NCI-H1694 (cell line): ENCODE measurements at places on chromosomes 4 and X.

DNA sequence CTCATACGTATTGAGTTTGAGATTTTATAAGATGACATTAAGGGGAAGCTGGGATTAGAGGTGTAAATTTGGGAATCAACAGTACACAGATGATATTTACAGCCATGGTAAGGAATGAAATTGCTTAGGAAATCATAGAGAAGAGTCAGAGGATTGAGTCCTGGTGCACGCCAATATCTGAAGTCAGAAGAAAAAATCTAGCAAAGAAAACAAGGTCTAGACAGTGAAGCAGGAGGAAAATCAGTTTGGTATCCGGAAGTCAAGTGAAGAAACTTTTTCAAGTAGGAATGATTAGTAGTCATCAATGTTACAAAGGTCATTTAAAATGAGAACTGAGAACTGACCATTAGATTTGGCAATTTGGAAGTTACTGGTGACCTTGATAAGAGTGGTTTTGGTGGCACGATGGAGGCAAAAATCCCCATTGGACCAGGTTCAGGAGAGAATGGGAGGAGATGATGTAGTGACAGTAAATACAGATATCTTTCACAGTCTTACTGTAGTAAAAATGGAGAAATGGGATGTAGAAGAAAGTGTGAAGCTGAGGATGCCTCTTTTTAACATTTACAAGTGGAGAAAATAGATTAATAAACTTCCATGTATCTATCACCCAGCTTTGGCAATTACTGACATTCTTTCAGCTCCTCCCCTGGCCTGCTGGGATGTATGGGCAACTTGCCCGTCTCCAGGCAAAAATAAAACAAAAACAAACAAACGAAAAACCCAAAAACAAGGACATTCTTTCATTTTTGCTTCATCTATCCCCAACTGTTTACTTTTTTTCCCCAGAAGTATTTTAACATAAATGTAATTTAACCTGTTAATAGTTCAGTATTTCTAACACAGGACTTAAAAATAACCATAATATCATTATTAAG, 11.4 kb upstream of the GPR34 start:
- DNase-seq = no peak

GRCh38 chr4:68369142-68369805, 19.4 kb upstream of the YTHDC1 start:
- DNase-seq = no peak

DNA sequence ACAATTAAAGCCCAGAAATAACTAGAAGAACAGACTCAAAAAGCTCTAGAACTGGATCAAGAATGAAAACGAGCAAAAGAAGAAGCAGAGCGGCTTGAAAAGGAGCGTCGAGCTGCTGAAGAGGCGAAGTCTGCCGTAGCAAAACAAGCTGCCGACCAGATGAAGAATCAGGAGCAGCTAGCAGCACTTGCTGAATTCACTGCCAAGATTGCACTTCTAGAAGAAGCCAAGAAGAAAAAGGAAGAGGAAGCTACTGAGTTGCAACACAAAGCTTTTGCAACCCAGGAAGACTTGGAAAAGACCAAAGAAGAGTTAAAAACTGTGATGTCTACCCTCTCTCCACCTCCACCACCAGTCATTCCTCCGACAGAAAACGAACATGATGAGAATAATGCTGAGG, 56.1 kb upstream of the PPP4R3C start:
- no peak for DNase-seq

GRCh38 chrX:41589634-41590270, 99.0 kb upstream of the GPR34 start:
- no peak for DNase-seq

- DNase-seq = no peak
These were observed 243.4 kb downstream of the ARHGAP10 start for GRCh38 chr4:147975325-147975724.

- DNase-seq = no peak
These were observed 72.4 kb downstream of the DCLK2 start for GRCh38 chr4:150150629-150151062.

- no peak for DNase-seq
These were observed 67.9 kb downstream of the GAB1 start for GRCh38 chr4:143404555-143404954.

- no peak for DNase-seq
These were observed 199.8 kb upstream of the AGTR2 start for GRCh38 chrX:115970718-115971117.

DNA sequence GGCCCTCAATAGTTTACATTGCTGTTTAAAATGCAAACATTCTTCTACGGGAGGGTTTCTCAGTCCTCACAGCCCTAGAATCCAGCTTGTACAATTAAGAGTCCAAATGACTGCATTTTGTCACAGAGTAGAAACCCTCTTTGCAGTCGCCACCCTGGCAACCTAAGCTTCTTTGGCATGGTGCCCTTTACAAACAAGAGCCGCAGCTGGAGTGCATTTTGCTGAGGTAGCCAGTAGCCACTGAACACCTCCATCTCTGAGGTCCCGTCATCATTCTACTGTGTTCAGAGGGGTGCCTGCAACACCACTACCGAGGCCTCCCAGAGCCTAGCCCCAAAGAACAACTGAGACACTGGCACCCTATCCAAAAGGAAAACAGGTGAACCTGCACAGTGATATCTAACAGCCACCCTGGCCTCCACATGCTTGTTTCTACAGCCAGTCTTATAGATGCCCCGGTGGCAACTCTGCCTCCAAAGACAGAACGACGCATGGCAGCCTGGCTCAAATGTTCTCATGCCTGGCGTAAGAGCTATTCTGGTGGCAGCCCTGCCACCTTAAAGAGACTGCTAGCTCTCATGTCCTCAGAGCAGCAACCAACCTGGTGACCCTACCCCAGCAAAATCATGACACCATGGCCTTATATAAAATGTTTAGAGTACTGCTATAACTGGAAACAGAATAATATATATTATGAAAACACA, 801.9 kb downstream of the TECRL start:
- DNase-seq = no peak

GRCh38 chr4:4427121-4427870, 40.4 kb downstream of the NSG1 start:
- no peak for DNase-seq
